ENCODE measurements at places on chromosomes 1 and 21.

DNA sequence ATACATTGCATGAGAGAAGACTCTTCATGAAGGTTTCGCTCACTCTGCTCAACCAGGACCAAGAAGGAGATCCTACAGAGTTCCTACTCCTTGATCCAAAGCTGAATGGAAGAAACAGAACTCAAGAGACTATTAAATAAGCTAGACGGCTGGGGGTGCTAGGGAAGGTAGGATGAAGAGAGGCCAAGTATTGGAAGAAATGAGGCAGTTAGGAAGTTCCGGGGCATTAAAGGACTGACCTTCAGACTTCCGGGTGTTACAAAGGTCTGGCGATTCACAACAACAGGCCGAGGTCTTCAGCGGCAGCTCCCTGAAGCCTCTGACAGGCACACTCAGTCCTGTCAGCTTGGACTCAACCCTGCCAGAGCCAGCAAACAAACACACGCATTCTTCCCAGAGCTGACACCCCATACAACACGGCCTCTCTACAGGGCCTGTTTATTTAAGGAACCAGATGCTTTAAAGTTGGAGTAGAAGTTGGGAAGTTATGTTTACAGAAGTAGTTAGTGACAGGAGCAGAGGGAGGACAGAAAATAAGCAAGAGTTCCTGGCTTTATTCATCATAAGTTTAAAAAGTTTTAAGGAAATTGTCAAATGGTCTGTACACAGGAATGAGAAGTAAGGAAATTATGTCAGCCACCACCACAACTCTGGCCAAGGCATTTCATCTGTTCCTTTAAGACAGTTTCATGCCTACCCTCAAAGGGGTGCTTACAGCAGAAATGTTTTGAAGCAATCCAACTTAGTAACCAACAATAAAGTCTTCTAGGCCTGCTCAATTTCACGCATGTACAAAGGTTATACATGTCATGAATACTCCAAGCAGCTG lies 4.7 kb downstream of the SORT1 start:
- no peak for DNase-seq

DNA sequence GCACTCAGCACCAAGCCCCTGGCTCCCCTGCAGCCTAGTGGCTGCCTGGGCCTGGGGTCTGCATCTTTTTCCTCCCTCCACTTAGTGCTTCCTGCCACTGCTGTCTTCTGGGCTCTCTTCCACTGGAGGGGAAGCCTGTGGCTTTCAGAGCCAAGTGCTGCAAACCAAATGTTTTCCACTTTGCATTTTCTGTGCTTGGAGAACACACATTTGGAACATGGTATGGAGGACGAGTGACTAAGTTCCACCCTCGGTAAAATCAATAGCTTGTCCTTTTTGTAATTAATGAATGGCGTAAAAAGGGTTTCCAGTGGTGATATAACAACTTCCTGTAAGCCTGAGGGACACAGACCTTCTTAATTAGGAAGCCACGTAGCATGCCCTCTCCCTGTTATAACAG lies 10.1 kb upstream of the GPR153 start:
- no peak for DNase-seq

- DNase-seq = no peak
Measured at GRCh38 chr1:43849670-43850069, 83.9 kb upstream of the ARTN start.

- DNase-seq = no peak
Measured at GRCh38 chr1:96509951-96510350, 211.6 kb upstream of the PTBP2 start.

All from activated T-cell treated with anti-CD3 and anti-CD28 coated beads, Interleukin-2, amount 50 U/mL, for 48 hours (primary cell).